NCI-H510A (cell line): ENCODE measurements at places on chromosomes 2 and 18.

GRCh38 chr2:168255866-168256265, 8.5 kb upstream of the STK39 start:
- DNase-seq, result no peak

- DNase-seq, result no peak
These were observed 9.9 kb downstream of the BMP10 start for GRCh38 chr2:68861330-68861729.

GRCh38 chr2:25104736-25105135, 62.9 kb downstream of the EFR3B start:
- DNase-seq, result no peak

DNA sequence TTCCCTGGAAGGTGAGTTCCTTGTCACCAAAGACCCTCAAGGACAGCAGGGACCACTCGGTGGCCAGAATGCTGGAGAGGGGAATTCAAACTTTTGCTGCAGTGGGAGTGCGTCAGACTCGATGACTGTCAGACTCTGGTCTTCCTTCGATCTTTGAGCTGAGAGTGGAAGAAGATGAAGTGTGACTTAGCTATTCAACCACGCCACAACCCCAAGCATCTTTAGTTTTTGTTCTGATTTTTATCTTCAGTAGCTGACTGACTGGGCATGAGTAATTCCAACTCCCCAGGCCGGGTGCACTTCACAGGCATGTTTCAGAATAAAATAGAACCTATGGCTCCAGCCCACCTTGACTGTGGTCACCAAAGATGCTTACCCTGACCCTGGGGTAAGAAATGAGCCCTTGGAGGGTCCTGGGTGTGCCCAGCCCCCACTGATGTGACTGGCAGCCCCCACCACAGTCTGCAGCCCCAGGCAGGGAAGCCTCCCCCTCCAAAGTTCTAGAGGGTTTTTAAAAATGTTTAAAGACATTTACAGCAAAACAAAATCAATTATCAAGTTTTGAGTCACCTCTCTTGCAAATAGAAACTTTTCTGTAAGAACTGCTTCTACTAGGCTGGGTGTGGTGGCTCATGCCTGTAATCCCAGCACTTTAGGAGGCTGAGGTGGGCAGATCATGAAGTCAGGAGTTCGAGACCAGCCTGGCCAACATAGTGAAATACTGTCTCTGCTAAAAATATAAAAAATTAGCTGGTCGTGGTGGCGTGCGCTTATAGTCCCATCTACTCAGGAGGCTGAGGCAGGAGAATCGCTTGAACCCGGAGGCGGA, 24.9 kb upstream of the YWHAQ start:
- DNase-seq, result no peak

GRCh38 chr2:222915092-222915957, 54.5 kb downstream of the ACSL3 start:
- DNase-seq, result no peak

DNA sequence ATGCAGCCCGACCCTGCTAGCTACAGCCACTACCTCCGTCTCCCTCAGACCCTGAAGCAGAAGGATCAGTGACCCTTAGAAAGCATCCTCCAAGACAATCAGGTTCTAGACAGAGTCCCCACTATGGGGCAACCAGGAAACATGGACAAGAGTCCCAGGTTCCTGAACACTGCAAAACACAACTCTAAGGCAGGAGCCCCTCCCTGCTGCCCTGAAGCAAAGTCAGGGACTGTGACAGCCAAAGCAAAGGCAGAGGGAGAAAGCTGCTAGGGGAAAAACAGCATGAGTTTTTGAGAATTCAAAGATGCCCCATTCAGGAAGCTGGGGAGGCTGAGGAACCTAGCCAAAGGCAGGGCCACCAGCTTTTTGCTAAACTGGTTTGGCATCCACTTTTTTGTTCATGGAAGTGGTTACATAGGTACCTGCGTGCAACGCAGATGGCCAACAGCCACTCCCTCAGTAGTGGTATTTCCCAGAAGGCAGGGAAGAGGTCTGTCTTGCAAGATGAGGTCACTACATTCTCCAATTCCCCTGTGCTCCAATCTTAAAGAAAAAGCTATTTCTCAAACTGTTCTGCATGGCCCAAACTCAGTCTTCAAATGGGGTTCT, 33.2 kb downstream of the MYO5B start:
- no peak for DNase-seq

GRCh38 chr2:46225730-46226129, 71.5 kb upstream of the EPAS1 start:
- DNase-seq, result no peak

DNA sequence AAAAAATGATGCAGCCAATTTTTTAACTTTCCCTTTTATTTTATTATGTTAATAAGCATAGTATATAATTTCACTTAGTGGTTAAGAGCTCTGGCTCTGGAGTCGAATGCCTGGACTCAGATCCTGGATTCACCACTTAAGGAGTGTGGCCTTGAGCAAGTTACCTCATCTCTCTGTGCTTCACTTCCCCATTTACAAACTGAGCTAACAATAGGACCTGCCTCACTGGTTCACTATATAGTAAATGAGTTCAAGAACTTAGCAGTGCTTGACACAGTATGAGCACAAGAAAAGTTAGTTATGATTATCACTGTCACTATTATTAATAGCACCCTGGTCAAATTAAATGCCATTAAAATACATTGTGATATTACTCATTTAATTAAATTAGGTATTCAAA, 30.6 kb downstream of the SCN3A start:
- DNase-seq, result no peak

DNA sequence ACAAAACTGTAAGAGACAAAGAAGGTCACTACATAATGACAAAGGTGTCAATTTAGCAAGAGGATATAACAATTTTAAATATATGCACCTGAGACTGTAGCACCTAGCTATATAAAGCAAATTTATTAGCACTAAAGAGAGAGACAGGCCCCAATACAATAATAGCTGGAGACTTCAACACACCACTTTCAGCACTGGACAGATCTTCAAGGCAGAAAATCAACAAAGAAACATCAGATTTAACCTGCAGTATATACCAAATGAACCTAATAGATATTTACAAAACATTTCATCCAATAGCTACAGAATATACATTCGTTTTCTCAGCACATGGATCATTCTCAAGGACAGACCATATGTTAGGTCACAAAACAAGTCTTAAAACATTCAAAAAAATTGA, 14.7 kb downstream of the MC2R start:
- no peak for DNase-seq

GRCh38 chr18:31490387-31490786, 7.6 kb upstream of the DSG2 start:
- no peak for DNase-seq

DNA sequence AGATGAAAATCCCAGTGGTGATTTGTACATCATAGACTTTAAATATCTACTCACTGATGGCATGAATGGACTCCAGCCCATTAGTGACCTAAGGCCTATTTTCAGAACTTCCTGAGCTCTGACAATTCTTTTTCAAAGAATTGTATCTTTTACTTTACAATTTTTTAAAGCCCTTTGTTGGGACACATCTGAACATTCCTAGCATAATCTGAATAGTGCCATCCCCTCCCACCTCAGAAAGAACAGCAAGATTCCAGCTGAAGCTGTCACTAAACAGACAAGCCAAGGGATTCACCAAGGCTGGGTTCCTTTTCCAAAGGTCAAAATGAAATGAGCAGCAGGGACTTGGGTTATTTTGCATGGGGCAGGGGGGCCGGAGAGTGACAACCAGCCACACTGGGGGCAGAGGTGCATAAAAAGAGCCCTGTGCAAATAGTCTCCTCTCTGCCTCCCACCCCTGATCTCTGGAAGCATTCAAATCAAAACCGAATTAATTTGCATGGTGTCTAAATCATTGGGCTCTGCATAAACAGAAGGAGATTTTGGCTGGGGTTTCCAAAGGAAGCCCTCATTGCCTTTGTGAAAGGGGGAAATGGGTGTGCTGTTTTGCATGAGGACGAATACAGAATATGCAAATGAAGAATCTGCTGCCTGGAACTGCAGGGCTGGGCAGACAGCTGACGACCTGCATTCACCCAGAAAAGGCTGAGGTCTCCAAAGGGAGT, 17.2 kb downstream of the EPHA4 start:
- no peak for DNase-seq

DNA sequence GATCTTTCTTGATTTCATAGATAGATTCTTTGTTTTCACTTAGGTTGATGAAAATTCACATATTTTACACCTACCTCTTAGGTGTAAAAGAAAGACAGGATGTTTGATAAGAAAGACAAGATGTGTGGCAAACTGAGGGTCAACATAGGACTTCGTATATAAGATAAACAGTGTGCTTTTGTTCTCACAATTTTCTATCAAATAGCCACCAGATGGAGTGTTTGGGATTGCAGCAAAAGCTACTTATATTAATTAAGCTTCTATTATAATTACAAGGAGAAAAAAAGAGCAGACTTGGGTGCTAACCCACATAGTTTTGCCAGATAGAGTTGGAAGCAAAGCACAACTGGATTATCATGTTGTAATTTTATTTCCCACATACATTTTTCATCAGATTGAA, 232.9 kb downstream of the CDH7 start:
- no peak for DNase-seq

- no peak for DNase-seq
These were observed 276.7 kb downstream of the CALCRL start for GRCh38 chr2:187171318-187171717.

GRCh38 chr2:45345331-45346234, 265.5 kb downstream of the SRBD1 start:
- no peak for DNase-seq

DNA sequence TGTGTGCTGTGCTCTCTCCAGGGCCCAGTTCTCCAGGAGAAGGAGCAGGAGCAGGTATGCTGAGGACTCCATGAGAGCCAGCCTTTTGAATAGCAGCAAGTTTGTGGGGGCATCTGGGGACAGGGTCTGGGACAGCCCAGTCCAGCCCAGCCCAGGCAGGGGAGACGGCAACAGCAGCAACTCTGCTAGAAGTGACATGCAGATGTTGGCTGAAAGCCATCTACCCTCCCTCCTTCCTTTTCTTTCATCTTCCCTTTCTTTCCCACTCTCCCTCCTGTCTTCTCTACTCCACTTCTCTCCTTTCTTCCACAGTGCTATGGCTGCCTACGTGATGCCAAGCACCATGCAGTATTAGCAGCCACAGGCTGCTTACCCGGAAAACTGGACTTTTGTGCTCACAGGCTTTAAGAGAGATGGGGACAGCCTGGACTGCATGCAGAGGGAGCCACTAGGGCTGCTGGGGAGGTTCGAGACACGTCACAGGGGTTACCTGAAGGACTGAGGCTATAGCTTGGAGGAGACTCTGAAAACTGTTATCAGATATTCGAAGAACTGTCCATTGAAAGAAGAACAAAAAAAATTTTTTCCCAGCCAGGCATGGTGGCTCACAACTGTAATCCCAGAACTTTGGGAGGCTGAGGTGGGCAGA, 23.8 kb upstream of the YWHAQ start:
- no peak for DNase-seq

- DNase-seq, result no peak
These were observed 160.1 kb downstream of the TWIST2 start for GRCh38 chr2:239008004-239008403.

DNA sequence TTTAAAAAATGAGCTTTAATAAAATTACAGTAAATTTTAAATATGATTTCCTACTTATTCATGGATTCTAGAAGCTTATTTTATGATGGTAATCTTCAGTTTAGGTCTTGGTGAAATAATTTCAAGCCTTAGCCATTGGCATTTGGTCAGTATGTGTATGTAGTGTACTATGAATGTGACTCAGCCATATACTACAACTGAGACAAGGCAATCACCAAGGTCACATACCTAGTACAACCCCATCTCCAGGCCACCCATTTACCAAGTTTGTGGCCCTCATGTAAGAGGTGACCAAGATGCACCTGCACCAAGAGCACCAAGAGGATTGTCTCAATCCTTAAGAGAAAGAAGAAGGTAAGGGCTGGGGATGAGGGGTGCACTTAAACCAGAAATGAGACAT, 54.8 kb upstream of the FRZB start:
- DNase-seq, result no peak

DNA sequence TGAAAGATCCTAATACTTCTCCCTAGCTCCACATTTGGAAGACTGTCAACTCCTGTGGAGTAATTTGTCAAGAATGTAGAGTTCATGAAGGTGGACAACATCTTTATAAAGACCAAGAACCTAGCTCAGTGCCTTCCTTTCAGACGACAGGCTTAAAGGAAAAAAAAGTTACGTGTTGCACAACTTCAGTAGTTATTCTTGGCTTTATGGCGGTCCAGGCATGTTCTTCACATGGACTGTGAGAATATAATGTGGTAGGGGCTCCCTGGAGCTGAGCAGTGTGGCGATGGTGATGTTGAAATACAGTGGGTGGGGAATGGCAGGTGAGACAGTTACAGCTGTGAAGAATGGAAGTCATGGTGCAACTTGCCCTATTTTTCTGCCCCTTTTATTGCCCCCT, 3.9 kb downstream of the TAF1B start:
- no peak for DNase-seq

GRCh38 chr18:42164556-42164955, 209.5 kb downstream of the PIK3C3 start:
- no peak for DNase-seq

- no peak for DNase-seq
These were observed 18.5 kb downstream of the TRAF3IP1 start for GRCh38 chr2:238338710-238339394.

DNA sequence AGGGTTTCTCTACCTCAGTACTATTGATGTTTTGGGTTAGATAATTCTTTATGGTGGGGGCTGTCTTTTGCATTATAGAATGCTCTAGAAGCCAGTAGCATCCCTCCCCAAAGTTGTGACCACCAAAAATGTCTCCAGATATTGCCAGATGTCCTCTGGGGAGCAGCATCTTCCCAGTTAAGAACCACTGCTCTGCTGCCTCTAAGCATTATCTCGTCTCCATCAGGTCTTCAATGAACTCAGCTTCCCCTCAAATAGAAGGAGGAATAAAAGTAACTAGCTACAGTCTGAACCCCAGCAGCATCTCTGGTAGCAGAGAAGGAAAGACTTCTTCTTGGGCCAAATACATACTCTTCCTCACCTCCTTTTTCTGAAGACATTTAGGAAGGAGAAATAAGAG, 244.1 kb downstream of the AGPS start:
- DNase-seq, result no peak

DNA sequence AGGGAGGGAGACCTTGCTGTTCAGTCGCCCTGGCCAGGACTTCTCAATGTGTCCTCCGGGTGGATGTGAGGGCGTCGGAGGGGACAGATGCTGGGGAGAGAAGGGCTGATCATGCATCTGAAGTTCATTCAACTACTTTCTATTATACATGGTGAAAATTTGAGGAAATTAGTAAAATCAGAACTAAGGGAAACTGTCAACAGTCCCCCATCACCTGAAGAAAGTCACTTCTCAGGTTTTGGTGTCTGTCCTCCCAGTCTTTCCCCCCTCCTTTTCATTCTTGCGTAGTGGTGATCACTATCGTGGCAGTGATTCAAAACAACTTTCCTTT, 17.4 kb upstream of the ACKR3 start:
- no peak for DNase-seq

DNA sequence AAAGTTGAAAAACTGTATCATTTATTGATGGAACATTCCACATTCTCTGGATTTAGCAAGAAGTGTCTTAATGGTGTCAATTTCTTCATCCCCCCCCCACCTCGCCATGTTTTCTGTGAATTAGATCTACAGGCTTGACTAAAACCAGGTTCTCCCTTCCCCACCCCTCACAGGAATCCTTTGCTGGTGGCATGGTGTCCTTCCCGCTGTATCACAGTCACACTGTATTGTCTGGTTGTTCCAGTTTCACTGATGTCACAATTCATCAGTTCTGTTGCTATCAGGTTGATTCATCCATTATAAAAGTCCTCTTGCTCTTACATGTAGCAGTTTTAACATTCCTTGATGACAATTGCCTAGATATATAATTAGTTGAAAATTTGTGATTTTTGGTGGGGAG, 6.1 kb upstream of the SNORC start:
- DNase-seq, result no peak

GRCh38 chr2:166223298-166223697, 95.5 kb upstream of the SCN1A start:
- no peak for DNase-seq
